Stimulated activated CD4-positive, alpha-beta T cell treated with anti-CD3 and anti-CD28 coated beads, Interleukin-2, amount 100 ng/mL, for 24 hours (primary cell): ENCODE measurements at places on chromosomes 2 and 18.

DNA sequence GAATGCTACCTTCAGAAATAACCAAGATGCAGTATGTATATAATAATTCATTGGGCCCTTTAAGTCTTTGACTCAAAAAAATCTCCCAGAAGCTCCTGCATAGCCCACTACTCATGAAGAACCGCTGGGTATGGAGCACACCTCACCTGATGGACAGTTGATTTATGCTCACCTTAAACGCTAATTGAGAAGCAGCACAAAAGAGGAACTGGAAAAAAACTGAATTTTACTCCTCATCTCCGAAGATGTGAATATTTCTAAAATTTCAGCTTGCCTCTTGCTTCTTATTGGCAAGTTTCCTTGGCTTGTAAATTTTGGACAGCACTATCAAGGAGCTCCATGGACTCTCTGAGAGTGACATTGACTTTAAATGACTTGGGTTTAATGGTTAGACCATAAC lies 5.5 kb downstream of the CYP1B1 start:
- no peak for DNase-seq

DNA sequence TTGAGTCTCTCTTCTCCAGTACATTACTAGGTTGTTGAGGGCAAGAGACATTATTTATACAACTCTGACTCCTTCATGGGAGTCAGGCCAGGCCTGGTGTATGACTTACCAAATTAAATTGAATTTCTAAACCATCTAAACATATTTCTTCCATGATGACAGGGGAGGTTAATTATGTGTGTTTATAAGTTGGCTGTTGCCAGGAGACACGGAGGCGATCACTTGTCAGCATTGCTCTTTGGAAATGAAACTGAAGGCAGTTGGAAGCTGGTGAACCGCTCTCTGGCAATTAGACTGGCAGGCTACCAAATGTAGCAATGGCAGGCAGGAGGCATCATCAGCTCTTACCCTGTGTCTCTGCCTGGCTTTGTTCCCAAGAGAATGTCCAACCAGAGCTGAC lies 241.4 kb downstream of the KCNS3 start:
- no peak for DNase-seq

DNA sequence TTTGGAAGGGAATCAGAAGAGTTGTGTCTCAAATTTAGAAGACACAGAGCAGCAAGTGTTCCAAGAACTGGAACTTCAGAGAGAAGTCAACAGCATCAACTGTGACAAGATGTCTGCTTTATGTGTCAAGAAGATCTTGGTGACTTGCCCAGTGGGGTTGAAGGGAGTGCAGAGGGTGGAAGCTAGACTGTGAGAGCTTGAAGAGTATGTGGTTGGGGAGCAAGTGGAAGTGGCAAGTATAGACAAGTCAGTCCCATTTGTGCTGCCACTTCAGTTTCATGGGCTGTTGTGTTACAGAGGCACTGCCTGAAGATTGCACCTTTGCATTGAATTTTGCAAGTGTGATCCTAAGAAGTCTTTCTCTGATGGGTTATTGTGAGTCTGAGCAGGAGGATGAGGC lies 68.7 kb upstream of the MC2R start:
- no peak for DNase-seq

DNA sequence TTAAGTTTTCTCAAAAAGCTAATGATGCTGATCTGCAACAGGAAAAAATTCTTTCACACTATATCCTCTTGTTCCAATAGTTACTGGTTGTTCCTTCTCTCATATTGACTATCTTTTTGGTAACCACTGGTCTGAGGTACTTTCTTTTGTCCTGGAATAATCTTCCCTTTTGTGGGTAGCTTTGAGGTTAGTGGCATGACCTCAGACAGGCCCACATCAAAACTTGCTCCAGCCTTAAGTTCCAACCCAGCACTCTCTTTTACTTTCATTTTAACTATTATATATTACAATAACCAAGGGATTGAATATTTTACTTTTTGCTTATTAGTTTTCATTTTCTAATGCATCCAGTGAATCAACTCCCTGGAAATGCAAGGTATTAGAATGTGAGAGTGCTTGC lies 9.5 kb downstream of the REG1A start:
- DNase-seq: no peak
